ENCODE measurements at places on chromosomes 12 and 14. TPM values are rescaled to one million over a fixed set of nuclear protein-coding genes. Genes with fewer than 3 reads are reported as not detected.
A peak's percentile ranks its signal among the peaks of the same experiment; 100 is the strongest.

- no peak for DNase-seq
Measured at GRCh38 chr12:3671330-3672112, 81.4 kb downstream of the CRACR2A start.

- no peak for DNase-seq
Measured at GRCh38 chr12:59675461-59675860, 79.6 kb downstream of the SLC16A7 start.

DNA sequence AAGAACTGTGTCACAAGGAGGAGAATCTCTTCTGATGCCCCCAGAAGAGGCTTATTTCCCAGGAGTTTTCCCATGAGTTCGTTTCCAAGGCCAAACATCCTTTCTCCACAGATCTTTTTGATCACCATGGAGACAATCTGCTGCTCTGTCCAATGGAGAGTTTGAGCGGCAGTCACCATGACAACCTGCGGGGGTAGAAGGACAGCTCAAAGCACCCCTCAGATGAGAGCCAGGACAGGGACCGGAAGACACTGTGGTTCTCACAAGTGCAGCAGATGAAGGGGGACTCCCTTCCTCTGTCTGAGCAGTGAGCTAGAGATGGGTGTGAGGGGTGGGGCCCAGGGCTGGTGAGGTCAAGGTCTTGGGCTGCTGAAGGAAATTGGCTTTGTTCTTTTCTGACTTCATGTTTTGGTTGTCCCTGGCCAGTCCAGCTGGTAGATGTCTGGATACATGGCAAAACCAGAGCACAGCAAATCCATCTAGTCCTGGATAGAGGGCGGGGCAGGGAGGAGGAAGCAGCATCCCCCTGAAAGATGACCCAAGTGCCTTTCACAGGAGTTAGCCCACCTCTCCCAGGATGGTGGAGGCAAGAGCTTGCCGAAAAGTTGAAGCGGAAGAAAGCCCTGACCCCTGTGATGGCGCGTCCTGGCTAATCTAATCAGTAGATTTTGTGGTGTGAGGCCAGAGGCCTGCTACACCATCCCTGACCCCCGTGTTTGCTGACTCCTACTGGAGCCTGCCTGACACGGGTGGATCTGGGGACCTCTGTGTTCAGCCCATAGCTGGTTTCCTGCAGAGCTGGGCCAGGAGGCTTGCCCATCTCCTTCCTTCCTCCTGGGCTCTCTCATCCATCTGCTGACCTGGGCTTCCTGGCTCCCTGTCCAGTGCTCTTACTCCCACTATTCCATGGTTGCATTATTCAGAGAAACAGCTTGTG, 24.4 kb downstream of the DHRS2 start:
- DNase-seq = no peak

GRCh38 chr12:28622406-28622805, 432.1 kb downstream of the CCDC91 start:
- DNase-seq = peak; percentile 54

DNA sequence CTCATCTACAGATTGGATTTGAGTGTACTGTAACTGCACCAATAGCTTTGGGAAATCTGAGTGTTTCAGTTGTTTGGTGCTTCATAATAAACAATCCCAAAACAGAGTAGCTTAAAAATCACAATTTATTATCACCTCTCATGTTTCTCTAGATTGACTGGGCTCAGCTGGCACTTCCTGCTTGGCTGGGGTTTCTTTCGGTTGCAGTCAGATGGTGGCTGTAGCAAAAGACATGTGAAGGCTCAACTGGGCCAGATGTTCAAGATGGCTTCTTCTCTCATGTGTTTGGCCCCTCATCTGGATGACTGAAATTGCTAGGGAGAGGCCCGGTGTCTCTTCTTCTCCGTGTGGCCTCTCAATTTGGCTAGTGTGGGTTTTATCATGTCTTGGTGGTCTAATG, 12.1 kb upstream of the BMP4 start:
- DNase-seq = no peak

- DNase-seq = no peak
Measured at GRCh38 chr12:132634411-132634990, 15.9 kb downstream of the P2RX2 start.

- DNase-seq = no peak
Measured at GRCh38 chr14:80575763-80576162, 364.5 kb upstream of the DIO2 start.

- DNase-seq = peak; percentile 41
Measured at GRCh38 chr12:5694759-5695409, 250.2 kb downstream of the ANO2 start.

The GALNT8 gene
- total RNA-seq = not detected

The GALNT6 gene
- total RNA-seq = 31.3 TPM

The ITGA7 gene
- 11.4 TPM for total RNA-seq

The LRP1-AS gene
- total RNA-seq = not detected

The MAPKAPK5 gene
- 26.8 TPM for total RNA-seq

The AREL1 gene
- total RNA-seq = 24.0 TPM

The ARHGAP9 gene
- not detected for total RNA-seq
